ENCODE measurements at places on chromosomes 11 and 22.

- DNase-seq = no peak
Measured at GRCh38 chr22:46303347-46303965, 6.8 kb downstream of the GTSE1 start.

- DNase-seq = no peak
Measured at GRCh38 chr11:13233173-13233745, 44.3 kb upstream of the BMAL1 start.

GRCh38 chr11:59560702-59561473 is 49.5 kb downstream of the OR4D9 start:
- peak; percentile 85 for DNase-seq

DNA sequence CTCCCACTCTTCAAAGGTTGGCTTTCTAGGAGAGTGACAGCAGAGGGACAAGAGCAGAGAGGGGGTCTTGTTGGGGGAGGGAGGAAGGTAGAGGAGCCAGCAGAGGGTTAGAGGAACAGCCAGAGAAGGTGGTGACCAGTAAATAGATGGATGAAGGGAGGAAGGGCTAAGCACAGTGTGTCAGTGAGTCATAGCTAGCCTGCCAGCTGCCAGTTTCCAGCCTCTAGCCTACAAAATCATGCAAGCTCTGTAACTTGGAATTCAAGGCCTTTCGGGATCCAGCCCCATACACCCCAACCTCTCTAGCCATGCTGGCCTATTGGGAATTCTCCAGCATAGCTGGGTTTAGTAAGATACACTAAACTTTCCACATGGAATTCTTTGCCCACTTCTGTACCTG is 147.4 kb upstream of the TEAD1 start:
- DNase-seq = no peak

DNA sequence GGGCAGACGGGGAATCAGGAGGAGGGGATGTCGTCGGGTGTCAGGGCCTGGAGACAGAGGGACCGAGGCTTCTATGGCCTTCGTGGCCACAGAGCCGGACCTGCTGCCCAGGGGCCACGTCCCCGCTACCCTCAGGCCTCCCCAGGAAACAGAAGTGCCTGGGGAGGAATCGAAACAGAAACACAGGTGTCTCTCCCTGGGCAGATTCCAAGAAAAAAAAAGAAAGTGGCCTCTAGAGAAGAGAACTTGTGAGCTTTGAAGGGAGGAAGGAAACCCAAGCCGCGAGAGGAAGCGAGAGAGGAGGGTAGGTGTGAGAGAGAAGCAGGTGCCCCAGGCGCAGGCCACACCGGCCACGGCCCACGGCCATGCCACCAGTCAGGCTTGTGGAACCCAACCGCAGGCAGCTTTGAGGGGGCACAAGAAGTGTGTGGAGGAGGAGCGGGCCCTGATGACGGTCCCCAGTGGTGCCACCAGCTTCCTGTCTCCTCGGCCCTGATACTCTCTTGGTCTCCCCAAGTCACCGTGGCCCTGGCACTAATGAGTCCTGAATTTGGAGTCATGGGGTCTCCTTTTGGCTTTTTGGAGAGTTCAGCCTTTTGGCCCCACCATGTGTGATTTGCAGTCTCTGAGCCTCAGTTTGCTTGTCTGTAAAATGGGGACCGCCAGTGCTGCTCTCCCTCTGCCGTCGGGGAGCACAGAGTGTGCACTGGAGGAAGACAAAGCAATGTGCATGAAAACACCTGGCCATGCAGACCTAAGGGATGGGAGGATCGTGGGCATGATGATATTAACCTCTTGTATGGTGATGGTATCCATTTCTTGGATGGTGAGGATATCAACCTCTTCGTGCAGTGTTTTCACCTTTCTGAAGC is 25.2 kb downstream of the LIF start:
- DNase-seq = peak; percentile 79

- no peak for DNase-seq
Measured at GRCh38 chr22:47442821-47443220, 680.4 kb downstream of the TBC1D22A start.

DNA sequence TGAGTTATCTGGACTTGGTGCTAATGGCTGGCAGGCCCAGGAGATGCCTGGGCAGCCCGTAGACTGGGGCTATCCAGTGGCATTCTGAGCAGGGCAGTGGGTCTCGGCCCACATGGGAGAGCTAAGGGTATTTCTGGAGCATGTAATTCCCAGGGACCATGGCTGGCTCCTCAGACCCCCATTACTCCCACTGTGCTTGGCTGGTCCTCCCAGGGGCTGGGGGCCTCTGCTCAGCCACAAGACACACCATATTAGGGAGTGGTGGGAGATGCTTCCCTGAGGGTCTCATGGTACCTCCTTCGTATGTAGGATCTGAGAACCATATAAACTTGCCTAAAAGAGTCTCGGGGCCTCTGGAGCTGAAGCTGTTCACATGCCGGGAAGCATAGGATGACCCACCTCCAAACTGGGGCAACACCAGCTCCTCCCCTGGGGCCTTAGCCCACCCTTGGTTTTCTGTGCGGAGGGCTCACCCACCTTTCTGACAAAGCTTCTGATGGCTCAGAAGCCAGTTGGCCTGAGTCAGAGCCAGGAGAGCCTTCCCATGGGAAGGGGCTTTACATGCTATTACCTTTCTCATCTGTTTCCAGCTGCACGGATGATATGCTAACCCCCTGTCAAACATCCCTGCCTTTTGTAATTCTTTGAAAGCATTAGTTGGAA is 9.5 kb upstream of the FTH1 start:
- DNase-seq = no peak

DNA sequence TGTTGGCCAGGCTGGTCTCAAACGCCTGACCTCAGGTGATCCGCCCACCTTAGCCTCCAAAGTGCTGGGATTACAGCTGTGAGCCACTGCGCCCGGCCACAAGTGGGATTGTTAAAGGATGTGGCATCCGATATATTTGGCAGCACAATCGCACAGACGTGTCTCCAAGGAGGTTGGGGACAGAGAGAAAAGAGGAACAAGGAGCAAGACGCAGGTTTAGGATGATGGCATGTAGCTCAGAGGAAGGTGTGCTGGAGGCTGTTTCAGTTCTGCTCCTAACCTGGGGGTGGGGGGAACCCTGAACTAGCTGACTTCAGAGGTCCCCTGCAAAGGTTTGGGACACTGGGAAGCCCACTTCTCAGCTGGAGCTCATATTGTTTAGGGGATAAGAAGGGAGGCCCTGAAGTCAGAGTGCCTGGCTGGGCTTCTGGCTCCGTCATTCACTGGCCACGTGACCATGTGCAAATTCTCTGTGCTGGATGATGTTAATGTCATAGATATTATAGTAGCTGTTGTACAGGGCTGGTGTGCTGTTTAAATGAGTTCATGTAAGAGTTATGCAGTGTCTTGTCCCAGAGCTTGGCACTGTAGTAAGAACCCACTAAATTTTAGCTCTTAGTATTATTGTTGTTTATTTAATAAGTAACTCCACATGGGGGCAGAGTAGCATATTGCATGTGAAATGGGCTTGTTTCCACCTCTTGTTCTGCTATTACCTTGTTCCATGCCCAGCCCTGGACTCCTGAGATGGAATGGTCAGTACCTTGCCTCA is 129.7 kb downstream of the ST3GAL4 start:
- DNase-seq = no peak

DNA sequence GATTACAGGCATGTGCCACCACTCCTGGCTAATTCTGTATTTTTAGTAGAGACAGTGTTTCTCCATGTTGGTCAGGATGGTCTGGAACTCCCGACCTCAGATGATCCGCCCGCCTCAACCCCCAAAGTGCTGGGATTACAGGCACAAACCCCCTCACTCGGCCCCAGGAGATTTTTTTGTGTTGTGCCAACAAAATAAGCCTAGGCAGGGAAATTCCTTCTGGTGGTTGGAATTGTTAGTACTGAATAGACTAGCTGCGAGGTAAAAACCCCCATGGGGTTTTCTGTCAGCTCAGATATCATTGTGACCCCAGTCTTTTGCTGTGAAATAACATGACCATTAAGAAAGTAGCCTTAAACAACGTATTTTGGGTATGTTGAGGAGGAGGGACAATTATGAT is 144.9 kb downstream of the BCR start:
- DNase-seq = no peak
